ENCODE measurements at places on chromosomes 5 and 9. TPM values are rescaled to one million over a fixed set of nuclear protein-coding genes. Genes with fewer than 3 reads are reported as not detected.

DNA sequence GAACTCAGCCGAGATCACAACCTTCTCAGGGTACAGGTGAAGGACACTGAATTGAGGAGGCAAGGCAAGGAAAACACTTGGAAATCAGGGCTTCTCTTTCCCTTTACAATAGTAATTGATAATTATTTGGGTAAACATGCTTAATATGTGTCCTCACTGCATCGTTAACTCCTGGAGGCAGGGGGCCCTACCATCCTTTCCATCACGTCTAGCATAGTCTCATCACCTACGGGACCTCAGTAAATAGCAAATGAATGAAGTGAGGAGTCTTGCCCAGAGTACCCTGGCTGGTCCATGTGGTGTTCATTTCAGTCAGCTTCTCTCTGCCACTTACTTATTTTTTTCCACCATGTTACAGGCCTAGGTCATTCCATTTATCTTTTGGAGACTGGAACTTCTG, 2.3 kb downstream of the F2RL1 start:
- DNase-seq = no peak

Gene MTAP
- total RNA-seq = 25.9 TPM

DNA sequence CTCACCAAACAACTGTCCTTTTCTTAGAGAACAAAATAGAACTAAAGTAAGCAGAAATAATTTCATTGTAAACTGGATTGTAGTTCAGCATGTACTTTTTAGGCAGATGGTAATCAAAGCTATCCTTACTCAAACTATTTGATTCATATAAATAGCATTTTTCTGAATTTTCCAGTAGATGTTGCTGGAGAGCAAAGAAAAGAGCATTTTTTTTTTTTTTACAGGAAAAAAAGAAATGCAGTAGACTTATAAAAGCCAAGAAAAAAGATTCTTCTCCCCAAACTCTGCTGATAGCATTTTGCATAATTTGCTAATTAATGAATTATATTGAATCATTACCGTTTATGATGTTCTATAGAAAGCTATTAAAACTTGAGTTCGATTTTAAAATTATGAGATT, 715.3 kb upstream of the WWC1 start:
- DNase-seq = no peak

DNA sequence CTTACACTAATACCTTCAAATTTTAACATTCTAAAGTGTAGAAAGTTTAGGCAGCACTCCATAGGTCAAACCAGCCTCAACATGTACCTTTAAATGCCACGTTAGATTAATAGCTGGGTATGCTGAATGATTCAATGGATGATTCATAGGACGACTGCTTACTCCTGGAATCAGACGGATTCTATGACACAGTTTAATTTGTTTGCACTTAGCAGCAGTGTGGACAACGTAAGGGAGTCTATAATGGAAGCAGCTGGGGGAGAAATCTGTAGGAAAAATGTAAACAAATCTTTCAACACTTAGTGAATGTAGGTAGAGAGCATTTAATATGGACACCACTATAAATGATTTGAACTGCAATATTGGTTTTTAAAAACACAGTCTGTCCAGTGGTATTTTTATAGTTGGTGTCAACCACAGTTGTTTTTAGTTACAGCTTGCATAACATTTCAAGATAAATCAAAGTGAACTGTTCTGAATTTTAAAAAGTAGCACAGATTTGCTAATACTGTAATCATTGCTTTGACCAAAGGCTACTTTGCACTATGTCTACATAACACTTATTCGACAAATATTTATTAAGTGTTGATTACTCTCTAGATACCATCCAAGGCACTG, 701.5 kb upstream of the MEF2C start:
- no peak for DNase-seq

DNA sequence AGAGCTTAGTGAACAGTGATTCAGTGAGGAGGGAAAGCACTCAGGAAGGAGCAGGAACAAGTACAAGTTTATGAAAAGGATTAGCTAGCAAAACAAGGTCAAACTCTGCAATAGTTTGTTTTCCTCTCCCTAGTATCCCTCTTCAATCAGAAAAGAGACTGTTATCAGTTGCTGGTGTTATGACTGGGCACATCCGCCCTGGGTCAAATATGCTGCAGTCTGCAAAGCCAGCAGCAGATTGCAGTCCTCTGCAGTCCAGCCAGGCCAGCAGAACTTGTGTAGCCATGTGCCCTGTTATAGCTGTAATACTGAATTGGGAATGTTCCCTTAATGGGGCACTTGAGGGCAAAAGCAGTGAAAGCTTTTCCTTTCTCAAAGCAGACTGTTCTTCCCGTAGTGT, 12.0 kb downstream of the PCDHAC2 start:
- DNase-seq = no peak

DNA sequence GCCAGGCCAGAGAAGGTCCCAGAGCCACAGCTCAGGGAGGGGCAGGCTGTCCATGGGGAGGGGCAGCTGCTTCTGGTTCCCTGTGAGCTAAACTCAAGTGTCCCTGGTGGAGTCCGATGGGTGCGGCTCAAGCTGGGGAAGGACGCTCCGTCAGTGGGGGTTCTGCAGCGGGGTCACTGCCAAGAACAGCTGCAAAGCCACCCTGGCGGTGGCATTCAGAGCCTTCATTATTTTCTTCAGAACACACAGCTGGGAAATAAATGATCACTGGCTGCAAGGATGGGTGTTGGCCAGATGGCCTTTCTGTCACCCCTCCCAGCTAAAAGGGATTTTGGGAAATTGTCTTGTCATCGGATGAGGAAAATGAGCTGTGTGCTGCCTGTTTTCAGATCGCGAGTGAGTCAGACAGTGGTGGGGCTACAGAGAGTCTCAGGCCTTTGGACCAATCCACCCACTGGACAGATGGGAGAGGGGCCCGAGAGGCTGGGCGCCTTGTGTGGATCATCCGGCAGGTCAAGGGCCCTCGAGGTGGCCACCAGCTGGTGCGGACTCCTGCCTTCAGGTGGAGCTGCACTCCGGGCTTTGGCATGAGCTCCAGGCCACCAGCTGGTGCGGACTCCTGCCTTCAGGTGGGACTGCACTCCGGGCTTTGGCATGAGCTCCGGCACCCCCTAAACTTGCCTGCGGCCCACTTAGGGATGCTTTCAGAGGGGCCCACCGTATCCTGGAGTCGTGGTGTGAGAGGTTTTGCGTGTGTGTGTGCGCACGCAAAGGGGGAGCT, 17.9 kb upstream of the GFPT2 start:
- DNase-seq = no peak

DNA sequence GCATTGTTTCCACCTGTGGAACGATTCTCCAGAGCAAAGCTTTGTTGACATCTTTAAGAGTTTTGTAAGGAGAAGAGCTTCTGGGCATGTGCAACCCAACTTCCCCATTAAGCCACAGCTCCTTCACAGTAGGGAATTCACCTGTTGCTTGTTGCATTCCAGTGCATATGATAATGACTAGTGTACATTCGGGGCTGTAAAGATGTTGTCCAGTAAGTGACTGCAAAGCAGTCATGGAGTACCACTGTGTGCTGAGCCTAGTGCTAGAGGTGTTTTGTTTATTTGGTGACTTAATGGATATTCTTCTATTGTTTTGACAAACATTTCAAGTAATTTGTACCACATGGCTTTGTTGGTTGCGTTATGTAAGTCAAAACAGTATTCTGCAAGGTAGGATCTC, 12.8 kb downstream of the UGCG start:
- no peak for DNase-seq

Gene ARL14EPL
- total RNA-seq = not detected

DNA sequence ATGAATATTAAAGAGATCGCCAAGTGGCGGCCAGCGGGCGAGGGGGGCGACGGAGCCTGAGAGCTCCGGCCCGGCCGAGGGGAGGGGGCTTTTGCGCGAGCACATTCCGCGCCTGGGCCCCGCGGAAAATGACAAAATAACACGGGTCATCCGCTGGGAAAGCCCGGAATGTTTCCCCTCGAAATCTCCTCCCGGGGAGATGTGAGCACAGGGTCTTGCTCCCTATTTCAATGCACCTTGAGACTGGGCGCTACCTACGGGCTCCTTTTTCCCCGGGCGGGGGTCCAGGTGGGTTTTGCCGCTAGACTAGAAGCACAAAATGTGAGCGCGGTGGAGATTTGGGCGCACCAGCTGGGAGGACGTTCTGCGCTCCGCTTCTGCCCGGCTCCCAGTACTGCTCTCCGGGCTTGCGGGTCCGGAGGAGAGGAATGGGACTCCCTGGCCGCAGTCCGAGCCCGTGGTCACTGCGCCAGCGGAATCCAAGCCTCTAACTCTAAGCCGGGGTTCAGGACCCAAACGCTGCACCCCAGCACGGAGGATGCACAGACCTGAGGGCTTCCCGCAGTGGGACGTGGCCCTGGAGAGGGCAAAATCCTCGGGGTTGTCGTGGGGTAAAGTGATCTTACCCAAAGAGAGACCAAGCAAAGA, 2.8 kb upstream of the PRDM12 start:
- no peak for DNase-seq

All from esophagus muscularis mucosa (tissue), 4 donors.